ENCODE measurements at places on chromosomes 3 and 15. TPM values are rescaled to one million over a fixed set of nuclear protein-coding genes. Genes with fewer than 3 reads are reported as not detected.

The CLDN11 gene
- not detected for total RNA-seq

The IMPG2 gene
- 0.12 TPM for total RNA-seq

DNA sequence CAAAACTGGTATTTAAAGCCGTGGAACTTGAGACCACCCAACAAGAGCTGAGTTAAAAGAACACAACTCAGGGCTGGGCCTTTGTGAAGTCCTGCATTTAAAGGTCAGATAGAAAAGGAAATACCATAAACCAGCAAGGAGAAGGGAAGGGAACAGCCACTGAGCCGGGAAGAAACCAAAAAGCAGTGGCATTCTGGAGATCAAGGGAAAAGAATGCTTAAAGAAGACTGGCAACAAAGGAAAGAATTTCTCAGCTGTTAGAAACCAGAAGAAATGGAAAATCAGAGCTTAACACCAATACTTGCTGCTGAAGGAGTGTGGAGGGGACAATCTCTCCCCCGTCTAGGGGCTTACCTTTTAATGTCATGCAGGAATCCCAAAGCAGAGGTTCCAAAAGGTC is 247.4 kb upstream of the CHRNA7 start:
- DNase-seq: no peak

- no peak for DNase-seq
Measured at GRCh38 chr15:85753791-85754452, 40.8 kb downstream of the KLHL25 start.

DNA sequence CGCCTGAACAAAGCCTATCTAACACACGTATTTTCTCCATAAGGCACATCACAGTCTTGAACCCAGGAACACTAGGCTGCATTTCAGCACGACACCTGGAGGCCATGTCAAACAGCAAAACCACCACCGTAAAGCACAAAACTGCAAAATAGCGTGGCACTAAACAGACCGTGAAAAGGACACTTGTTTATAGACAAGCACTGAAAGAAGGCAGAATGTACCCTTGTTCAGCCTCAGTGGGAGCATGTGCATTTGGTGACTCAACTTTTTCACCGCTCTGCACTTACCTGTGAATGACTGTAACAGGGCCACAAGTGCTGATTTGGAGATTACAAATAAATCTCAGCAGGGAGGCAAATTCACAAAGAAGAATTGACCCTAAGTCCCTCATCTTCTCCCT is 80.8 kb downstream of the ISG20 start:
- DNase-seq: no peak

- no peak for DNase-seq
Measured at GRCh38 chr15:76070921-76071635, 11.3 kb downstream of the TMEM266 start.

DNA sequence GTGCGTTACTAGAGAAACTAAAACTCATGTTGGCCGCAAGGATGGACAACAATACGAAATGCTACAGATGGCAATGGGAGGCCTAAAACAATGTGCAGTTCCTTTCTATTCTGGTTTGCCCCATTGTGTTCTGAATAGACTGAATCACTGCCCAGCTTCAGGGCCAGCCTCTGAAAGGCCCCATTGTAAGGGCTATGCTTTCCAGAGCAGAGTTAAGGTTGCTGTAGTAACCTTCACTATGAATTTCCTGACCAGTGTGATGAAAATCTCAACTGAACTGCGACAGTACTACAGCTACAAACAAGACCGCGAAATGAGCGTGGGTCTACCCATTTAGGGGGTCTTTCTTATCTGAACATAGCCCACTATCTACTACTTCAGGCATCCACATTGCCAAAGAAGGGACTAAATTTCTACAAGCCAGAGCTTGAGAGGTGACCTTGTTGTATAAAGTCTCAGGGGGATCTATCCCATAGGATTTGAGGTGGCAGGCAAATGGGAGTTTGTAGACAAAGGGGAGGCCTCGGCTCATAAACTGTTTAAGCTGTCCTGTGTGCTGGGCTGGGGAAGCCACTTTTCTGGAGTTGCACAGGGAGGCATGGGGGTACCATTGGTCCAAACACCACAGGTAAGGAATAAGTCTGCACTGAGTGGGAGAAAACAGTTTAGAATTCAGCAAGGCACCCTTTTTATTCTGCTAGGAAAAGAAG is 80.1 kb downstream of the MYO1E start:
- no peak for DNase-seq

- no peak for DNase-seq
Measured at GRCh38 chr3:160577556-160578195, 12.3 kb upstream of the KPNA4 start.

GRCh38 chr3:95923496-95924210 is 890.7 kb upstream of the EPHA6 start:
- peak; percentile 42 for DNase-seq

GRCh38 chr3:50737906-50738598 is 63.3 kb downstream of the DOCK3 start:
- DNase-seq: no peak

GRCh38 chr15:66761726-66762595 is 59.9 kb downstream of the SMAD6 start:
- no peak for DNase-seq
